ENCODE measurements at places on chromosomes 16 and 17.

DNA sequence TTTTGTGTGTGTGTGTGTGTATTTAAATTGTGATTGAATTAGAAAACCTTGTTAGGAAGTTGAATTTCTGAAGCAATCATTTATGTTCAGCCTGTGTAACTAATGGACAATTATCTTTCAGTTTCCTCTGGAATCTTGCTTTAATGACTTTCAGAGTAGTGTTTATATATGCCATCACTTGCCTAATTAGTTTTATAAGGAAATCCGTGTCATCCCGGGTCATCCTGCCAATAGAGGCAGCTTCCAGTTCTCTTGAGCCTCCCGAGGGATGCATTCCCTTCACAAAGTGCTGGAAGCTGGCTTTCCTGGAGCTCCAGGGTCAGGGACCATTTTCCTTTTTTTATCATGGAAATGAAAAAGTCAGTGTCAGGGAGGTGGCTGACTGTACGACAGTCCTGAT, 42.9 kb downstream of the PRKCA start:
- no peak for DNase-seq

GRCh38 chr16:48358419-48358818, 26.8 kb downstream of the SIAH1 start:
- no peak for DNase-seq

GRCh38 chr17:29216856-29217255, 29.8 kb upstream of the CRYBA1 start:
- no peak for DNase-seq

GRCh38 chr16:86095906-86096485, 197.0 kb downstream of the IRF8 start:
- DNase-seq: no peak

DNA sequence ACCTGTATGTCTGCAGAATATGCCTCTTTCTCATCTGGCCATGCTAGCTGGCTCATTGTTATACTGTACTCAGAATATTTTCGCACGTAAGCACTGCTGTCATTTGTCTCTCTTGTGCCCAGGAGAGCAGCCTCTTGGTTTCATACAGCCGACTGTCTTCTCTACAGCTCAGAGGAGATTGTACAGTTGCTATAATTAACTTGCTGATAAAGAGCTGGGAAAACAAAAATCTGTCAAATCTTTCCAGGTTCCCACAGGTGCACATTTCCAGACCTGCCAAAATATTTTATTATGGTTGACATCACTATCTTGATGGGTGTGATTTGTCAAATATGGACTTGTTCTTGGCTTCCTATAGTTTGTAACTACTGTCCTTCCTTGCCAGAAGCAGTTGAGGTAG, 122.7 kb downstream of the FTO start:
- no peak for DNase-seq

- no peak for DNase-seq
These were observed 17.6 kb downstream of the GTF3C1 start for GRCh38 chr16:27531826-27532800.

GRCh38 chr16:70162041-70162451, 11.5 kb upstream of the CLEC18C start:
- no peak for DNase-seq

DNA sequence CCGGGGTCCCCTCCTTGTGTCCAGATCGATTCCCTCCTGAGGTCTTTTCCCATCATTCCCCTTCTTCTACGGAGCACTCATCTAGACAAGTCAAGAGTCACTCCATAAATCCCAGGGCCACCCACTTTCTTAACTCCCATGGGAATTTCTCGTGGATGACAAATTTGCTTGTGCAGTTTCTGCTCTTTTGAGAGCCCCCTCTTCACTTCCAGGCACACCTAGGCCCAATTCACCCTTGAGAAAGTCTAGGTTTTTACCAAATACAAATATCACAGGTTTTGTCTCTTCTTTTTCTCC, 522 bp upstream of the POLDIP2 start:
- DNase-seq: no peak

- peak; percentile 46 for DNase-seq
These were observed 13.2 kb upstream of the CLUH start for GRCh38 chr17:2724784-2725164.

- DNase-seq: no peak
These were observed 80.0 kb downstream of the NTN1 start for GRCh38 chr17:9101356-9101755.

DNA sequence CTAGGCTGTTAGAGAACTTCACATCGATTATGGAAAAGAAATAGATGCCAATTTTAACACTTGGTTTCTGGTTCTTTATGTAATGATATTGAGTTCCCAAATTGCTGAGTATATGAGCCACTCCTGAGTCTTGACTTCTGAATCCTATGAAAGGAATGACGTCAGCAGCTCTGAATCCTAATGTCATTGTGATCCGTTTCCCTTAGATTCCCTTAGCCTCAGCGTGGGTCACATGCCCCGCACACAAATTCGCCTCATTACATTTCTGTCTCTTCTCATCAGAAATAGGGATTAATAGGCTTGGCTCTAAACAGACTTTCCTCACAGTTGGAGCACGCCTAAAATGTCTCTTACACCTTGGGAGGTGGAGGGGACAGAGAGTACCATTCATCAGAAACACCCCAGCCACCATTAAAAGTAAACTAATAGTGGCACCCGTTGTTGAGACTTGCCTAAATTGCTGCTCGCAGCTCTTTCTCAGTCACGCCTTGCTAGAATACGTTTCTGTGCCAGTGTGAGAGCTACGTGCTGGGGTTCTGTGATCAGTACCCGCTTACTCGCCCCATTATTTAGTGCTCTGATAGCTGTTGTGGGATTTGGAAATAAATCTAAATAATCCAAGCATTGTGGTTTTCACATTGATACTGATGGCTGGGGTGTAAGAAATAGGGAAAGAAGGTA, 7.1 kb downstream of the MRM3 start:
- DNase-seq: no peak

DNA sequence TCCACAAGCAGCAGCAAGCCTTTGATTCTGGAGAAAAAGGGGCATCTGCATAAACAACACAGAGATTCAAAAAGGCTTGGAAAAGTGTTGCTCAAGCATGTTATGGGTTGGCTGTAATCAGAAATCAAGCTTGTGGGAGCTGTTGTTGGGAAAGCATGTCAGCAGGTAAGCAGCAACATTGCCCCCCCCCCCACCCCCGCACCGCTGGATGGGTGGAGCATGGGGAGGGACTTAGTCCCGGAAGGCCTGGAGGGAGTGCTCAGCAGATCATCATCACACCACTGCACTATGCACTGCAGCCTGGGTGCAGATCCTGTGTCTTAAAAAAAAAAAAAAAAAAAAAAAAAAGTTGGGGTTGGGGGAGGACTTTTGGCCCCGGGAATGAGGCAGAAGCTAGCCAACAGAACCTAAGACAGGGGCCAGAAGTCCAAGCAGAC, 16.8 kb upstream of the AKAP1 start:
- DNase-seq: no peak

Data from stomach (tissue), 19 donors.